ENCODE measurements at places on chromosomes 4 and X. TPM values are rescaled to one million over a fixed set of nuclear protein-coding genes. Genes with fewer than 3 reads are reported as not detected.

GRCh38 chrX:33188286-33188685, 23.1 kb downstream of the DMD start:
- DNase-seq, result no peak
- H3K27ac ChIP-seq, result no peak overlapping the region
- no peak overlapping the region for H3K4me3 ChIP-seq
- H3K4me1 ChIP-seq, result no peaks in the 10 kb centered on the region

GRCh38 chr4:30610361-30610760, 109.8 kb upstream of the PCDH7 start:
- no peak overlapping the region for H3K4me3 ChIP-seq
- no peak overlapping the region for H3K27ac ChIP-seq
- no peaks in the 10 kb centered on the region for H3K4me1 ChIP-seq
- DNase-seq, result no peak

The CTAG2 gene
- total RNA-seq, result not detected

The MAML3 gene
- 2.2 TPM for total RNA-seq

Measured in activated CD4-positive, alpha-beta T cell treated with anti-CD3 and anti-CD28 coated beads, Interleukin-2, amount 10 ng/mL, durations not matched to agents 7 days and 5 days (primary cell).